ENCODE measurements at places on chromosomes 1 and 21.

DNA sequence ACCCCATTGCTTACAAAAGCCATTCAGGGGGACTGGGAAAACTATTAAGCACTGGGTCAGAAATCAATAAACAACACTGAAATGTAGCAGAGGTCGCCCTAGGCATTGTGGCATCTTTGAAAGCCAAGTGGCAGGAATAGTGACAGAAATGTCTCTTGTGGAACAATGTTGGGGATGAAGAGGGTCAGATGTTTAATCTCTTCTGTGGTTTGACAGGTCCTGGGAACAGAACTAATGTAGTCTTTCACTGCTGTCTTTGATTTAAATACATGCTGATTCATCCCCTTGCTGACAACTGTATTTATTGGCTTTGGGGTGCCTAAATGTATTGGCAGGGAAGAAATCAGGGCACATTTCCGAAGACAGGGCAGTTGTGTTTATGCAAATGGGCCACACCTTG lies 194.8 kb downstream of the ATG4C start:
- no peak for DNase-seq

GRCh38 chr1:61620536-61620935 lies 104.4 kb downstream of the TM2D1 start:
- no peak for DNase-seq

DNA sequence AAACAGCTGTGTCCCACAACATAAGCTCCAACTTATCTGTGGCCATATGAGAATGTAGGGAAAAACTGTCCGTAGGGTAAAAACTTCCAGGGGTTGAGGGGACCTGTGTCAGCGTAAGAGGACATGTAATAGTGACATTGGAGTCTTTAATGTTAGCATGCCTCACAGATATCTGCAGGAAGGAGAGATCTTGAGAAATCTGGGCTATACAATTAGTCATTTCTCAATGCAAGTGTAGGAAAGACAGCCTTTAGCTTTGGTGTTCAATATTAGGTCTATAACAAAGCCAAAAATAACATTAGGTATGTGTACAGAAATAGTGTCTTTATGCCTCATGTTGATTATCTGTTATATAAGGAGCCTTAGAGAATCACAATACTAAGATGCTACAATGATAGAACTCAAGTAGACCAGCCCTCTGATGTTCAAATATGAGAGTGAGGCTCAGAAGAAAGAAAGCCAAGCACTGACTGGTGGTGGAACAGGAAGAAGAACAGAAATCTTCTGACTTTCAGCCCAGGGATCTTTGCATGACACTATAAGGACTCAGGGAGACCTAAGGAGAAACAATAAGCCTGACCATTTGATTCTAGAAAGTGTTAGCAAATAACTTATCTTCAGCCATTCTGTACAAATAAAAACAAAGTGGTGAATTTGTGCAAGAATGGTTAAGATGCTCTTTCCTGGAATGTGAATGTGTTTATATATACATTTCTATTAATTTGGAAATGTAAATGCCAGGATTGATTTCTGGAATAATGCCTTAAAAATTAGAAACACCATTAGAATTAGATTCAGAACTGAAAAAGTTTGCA lies 152.6 kb downstream of the ZC3H11B start:
- no peak for DNase-seq

GRCh38 chr1:28288487-28288886 lies 29.2 kb downstream of the SESN2 start:
- DNase-seq: no peak

DNA sequence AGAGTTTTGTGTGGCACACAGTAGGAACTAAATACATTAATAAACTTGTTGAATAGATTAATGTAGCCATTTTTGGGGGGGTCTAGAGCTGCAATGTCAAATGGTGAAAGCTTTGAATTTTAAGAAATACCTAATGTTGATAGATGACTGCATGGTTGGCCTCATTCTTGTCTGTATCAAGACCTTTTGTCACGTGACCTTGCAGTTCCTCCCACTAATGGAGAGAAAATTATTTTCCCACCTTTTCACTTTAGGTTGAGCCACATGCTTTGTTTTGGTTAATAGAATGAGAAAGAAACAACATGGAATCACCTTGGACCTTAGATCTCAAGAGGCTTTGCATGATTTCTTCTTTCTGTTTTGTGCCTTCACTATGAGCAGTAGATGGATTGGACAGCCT lies 223.6 kb upstream of the DEPDC1 start:
- DNase-seq: no peak

DNA sequence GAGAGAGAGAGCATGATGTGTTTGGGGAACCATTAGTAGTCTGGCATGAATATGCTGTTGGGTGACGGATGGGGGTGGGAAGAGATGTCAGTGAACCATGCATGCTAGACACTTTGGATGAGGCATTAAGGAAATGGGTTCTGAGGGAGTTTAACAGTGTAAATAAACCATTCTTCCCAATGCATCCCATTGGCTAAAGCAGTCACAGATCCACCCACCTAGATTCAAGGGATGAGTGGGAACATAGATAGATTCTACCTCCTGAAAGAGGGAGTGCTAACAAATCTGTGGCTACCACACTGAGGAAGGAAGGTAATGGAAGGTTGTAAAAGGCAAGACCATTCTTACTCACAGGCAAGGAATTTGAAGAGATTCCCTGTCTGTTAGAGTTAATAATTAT lies 129.8 kb upstream of the CACNA1E start:
- DNase-seq: no peak

DNA sequence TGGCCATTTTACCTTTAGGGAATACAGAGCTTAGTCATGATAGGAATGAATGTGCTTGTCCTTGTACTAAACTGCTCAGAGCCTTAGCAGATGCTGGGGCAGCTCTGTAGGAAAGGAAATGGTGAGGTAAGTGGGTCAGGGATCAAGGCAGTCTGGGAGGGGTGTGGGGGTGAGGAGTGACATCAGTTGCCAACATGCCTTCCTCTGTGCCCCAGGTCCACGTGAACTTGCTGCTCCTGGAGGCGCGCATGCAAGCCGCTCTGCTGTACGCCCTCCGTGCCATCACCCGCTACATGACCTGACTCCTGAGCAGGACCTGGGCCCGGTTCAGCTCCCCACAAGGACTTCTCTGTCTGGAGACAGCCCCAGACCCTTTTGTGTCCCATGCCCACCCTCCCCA lies 21.2 kb downstream of the SESN2 start:
- no peak for DNase-seq

DNA sequence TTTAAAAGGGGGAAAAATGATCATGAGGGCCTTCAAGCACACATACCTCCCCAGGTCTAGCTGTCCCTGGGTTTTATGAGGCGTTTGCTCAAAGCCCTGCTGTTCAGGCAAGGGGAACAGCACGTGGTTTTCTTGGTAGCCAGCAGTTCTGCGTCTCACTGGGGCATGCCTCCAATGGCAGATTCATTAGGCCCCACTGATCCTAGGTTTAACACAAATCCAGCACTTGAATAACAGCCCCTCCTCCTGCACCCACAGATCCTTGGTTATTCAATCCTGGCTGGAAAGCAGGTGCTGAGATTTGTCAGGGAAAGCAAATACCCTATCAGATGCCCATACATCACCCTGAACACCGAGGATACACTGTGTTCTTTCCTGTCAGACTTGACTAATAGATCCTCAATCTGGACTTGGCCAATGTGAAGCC lies 106.4 kb downstream of the ZC3H11B start:
- no peak for DNase-seq

- no peak for DNase-seq
Measured at GRCh38 chr21:29979043-29979442, 39.2 kb upstream of the GRIK1 start.

GRCh38 chr1:14442669-14443068 lies 155.8 kb upstream of the KAZN start:
- no peak for DNase-seq

DNA sequence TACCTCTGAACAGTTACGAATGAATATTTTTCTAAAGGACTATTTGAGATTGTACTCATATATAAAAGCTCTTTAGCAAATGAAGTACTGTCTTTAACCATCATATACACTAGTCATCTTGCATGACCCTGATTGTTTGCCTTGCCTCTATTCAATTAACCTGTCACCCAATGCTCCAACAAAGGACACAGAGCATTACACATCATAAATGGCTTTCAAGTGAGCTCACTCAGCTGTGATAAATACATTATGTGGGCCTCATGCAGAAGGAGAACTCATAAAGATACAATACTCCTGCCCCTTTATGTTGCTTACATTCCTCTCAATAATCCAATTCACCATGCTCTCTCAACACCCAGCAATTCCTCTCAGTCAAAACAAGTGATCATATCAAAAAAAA lies 993.0 kb upstream of the PRMT6 start:
- DNase-seq: no peak

DNA sequence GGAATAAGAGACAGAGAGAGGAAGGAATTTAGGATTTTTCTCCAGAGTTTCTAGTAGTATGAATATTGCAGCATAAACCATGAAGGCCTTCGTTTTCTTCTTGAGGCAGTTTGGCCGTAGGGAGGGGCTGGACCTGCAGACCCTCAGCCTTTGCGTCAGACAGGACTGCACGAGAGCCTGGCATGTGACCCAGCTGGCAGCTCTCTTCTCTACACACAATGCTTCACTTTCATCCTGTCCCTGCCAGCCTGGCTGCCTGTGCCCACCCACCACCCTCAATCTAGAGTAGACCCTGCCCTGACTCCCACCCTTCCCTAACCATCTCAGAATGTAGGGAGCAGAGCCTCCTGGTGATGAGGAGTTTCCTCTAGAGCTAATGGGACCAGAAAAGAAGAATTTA lies 1.6 kb downstream of the CA14 start:
- DNase-seq: no peak

DNA sequence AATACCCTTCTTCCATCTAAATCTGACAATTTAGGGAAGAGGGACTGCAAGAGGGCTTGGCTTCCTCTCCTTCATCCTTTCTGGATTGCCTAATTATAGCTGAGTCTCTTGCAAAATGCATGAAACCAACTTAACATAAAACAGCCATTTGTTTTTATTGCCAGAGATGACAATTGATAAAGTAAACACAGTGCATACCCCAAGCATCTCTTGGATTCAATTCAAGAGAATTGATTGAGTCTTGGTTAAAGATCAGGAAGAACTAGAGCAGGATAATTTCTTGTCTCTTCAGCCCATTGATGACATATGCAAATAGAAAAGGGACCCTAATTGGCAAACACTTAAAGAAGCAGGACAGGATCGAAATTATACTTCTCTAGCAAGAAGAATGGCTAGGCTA lies 617.1 kb upstream of the PTBP2 start:
- DNase-seq: no peak

- no peak for DNase-seq
Measured at GRCh38 chr1:240656531-240656930, 44.6 kb upstream of the GREM2 start.

DNA sequence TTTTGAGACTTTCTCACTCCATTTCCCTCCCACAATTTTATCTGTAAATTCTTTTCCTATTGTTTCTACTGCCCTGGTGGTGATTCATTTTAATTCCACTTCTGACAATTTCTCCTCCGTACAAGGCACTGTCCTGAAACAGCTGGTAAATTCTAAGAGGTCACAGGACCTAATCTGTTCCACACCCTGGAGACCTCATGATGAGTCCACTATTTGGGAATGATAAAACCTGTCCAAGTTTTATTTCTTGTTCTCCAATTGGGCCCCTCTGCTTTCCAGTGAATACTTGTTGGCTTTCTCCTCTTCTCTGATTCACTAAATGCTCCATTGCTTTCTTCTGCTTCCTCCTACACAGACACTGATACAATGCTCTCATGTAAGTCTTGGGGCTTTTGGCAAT lies 343.1 kb upstream of the DUSP10 start:
- DNase-seq: no peak

GRCh38 chr1:175195281-175195680 lies 2.7 kb upstream of the KIAA0040 start:
- no peak for DNase-seq

Data from stimulated activated CD8-positive, alpha-beta memory T cell treated with anti-CD3 and anti-CD28 coated beads, Interleukin-2, amount 100 ng/mL, for 1 hour (primary cell).